ENCODE measurements at places on chromosomes 6 and 20.

- DNase-seq: no peak
Measured at GRCh38 chr6:54879188-54879985, 32.8 kb downstream of the FAM83B start.

DNA sequence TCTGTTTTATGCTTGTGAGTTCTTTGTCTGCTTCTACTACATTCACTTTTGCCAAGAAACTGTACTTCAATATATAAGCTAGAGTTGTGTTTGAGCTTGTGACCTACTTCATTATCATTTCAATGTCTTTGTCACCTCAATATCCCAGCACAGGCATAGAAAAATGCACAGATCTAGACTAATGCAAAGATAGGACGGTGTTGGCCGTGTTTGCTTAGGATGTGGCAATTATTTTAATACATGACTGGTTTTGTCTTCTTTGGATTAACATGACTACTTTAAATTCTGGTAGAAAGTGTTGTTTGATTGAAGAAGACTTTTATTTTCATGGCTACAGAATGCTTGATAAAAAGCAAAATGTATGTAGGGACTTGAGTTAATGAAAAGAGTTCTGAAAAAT lies 1075.0 kb upstream of the GJE1 start:
- no peak for DNase-seq

GRCh38 chr6:3803627-3804468 lies 45.3 kb upstream of the FAM50B start:
- peak; percentile 70 for DNase-seq

GRCh38 chr6:71279740-71280139 lies 8.9 kb upstream of the OGFRL1 start:
- no peak for DNase-seq
